Subcutaneous preadipocyte (primary cell): ENCODE measurements at places on chromosomes 7 and 10. TPM values are rescaled to one million over a fixed set of nuclear protein-coding genes. Genes with fewer than 3 reads are reported as not detected.

Gene MYL10
- not detected in 2 replicates for total RNA-seq

Gene FAM131B
- total RNA-seq = 1.6 and 2.6 TPM in 2 replicates

Gene FAM25C
- not detected in 2 replicates for total RNA-seq

Gene MBL2
- not detected in 2 replicates for total RNA-seq

Gene MCU
- total RNA-seq = 34.2 and 36.2 TPM in 2 replicates

Gene MOGAT3
- not detected in 2 replicates for total RNA-seq
